Endothelial cell of umbilical vein (primary cell): ENCODE measurements at places on chromosomes 3 and 15. TPM values are rescaled to one million over a fixed set of nuclear protein-coding genes. Genes with fewer than 3 reads are reported as not detected.

DNA sequence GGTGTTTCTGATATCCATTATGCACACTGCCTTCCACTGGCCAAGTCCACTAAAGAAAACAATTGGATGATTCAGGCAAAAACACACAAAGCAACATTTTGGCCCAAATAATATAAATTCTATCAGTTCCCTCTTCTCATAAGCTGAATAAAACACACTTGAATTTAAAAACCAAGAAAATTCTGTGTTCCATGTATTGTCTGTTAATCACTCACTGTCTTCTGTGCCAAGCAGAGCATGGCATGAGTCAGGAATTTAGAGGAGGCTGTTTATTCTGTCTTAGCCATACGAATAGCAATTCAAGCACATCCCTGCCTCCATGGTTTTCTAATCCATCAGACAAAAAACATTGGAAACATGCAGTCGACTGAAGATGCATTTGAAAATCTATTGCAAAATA lies 215.6 kb upstream of the UMPS start:
- no peak for DNase-seq

DNA sequence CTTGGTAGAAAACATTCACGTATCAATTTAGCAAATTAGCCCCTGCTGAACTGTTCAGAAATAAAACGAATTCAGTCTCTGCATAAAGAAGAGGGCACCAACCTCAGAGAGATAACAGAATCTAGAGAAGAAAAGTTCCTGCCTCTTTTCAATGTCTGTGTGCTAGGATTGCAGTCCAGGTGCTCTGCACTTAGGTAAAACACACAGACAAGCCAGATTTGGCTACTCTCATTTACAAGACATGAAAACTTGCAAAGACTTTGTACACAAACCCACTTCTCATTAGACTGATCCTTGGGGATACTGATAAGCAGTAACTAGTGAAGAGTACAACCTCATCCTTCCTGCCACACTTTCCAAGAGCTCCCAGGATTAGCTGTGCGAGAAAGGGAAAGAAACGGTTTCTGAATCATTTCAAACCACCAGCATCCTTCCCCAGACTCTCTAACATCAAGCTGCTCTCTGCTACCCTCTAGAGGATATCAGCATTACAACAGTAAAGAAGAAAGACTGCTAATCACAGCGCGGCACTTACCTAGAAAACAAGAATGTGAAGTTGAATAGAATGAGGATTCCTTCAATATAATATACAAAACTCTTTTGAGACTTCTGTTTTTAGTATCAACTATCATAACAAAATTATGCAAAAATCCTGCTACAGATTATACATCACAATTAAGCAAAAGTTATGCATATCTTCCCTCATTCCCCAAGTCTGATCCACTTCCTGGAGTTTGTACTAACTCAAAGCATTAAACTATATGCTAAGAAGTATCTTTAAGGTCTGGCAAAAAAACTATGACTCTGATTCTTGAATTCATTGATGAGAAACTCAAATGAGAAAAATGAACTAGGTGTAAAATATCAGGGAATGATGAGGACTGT lies 306.4 kb downstream of the MAGI1 start:
- peak; percentile 73 for DNase-seq

- DNase-seq, result no peak
These were observed 19.0 kb downstream of the SPATA12 start for GRCh38 chr3:57079474-57079831.

GP5 gene
- 0.11 TPM in 1 of 2 replicates, not detected in the other for total RNA-seq

DNA sequence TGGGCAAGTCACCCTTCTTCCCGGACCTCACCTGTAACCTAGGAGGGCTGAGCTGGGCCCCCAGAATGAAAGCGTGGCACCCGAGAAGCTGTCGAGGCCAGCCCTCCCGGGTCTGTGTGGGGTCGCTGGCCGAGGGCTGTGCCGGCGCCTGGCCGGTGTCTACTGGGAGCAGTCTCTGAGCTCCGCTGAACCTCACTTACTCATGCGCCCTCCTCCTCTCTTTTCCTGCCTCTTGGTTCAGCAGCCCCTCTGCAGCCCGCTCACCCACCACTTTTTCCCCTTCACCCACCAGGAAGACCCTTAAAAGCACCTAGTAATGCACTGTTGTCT lies 419 bp downstream of the HYKK start:
- DNase-seq, result no peak

DNA sequence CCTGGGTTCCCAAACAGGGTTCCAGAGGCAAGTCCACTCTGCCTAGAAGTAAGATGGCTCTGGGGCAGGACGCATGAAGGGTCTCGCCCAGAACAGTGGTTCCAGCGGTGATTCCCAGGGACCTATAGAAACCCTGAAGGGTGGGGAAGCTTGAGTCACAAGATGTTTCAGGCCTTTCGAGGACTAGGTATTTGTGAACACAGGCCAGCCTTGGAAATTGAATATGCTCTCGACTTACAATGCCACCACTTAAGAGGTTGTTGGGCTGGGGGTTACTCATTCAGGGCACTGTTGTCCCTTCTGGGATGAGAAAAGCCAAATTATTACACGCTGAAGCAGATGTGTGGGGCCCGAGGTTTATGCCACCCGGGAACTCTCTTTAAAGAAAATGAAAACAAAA lies 152.0 kb downstream of the TJP1 start:
- DNase-seq, result no peak

- no peak for DNase-seq
These were observed 538.8 kb upstream of the ZNF717 start for GRCh38 chr3:76324101-76324500.

GRCh38 chr15:58856086-58856485 lies 77.4 kb downstream of the SLTM start:
- no peak for DNase-seq

DNA sequence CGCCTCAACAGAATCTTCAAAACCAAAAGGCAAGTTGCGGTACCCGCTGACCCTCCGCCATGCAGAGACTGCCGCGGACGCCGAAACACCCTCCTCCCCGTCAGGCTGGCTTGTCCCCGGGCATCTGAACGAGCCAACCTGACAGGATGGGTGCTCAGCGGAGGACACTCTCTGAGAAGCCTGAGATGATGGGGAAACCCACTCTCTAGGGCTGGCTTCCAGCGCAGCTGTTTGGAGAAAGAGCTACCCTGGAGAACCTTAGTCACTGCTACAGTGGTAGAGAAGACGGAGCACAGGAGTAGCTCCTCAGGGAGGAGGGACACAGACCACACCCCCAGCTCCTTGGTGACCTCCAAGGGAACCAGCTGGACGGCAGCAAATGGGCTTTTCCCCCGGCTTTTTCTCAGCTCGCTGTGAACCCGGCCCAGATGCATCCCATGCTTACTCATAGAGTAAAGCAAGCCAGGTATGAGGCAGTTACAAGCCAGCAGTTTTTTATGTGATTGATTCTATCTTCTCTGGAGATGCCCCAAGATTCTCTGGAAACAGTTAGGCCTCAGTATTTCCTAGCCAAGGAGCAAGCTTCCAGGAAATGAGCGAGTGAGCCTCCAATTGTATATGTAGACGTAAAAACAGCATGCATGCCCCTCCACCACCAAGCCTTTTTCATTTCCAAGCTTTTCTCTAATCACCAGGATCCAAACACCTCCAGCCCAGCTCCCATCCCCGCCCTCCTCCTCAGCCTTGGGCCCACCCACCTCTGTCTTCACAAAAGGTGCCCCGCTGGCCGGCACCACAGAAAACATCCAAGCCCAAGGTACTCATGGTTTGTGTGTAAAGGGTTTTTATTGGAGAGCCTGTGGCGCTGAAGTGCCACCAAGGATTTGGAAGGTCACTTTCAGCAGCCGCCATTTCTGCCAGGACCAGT lies 38.7 kb downstream of the FAM174B start:
- DNase-seq, result peak; percentile 84

GRCh38 chr15:90562669-90563068 lies 32.9 kb downstream of the CRTC3 start:
- DNase-seq, result no peak

PTH1R gene
- 0.46 and 0.65 TPM in 2 replicates for total RNA-seq

- no peak for DNase-seq
These were observed 447.3 kb downstream of the TAFA4 start for GRCh38 chr3:68485051-68485450.

DNA sequence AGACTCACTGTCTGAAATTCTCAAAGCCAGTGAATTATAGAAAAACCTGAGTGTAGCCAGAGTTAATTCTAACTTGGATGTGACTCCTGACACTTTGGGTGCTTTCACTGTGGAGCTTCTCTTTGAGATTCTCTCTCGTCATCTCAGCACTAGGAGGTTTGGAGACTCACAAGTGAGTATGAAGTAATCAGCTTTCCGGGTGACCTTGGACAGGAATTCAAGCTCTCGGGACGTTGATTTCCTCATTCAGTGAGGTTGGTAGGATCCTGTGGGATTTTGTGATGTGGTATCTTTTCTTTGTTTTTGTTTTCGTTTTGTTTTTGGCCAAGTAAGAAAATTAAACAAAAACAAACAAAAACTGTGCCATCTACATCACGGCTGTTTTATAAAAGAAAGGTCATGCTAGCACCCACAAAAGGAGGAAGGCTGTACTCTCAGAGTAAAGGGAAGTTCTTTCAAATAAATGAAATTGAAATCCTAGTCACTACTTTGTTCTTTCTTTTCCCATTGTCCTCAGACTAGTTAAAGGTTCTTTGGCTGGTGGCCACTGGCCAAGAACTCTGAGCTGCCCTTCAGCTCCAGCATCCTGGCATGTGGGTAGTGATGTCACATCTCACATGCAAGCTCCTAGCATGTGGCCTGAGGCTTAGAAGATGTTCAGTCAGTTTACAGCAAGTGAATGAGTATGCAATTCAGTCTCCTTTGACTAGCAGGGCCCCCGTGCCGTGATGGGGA lies 263.3 kb upstream of the TPM1 start:
- DNase-seq, result peak; percentile 75

KY gene
- total RNA-seq, result not detected in 2 replicates

PPP1R14D gene
- not detected in 2 replicates for total RNA-seq

DNA sequence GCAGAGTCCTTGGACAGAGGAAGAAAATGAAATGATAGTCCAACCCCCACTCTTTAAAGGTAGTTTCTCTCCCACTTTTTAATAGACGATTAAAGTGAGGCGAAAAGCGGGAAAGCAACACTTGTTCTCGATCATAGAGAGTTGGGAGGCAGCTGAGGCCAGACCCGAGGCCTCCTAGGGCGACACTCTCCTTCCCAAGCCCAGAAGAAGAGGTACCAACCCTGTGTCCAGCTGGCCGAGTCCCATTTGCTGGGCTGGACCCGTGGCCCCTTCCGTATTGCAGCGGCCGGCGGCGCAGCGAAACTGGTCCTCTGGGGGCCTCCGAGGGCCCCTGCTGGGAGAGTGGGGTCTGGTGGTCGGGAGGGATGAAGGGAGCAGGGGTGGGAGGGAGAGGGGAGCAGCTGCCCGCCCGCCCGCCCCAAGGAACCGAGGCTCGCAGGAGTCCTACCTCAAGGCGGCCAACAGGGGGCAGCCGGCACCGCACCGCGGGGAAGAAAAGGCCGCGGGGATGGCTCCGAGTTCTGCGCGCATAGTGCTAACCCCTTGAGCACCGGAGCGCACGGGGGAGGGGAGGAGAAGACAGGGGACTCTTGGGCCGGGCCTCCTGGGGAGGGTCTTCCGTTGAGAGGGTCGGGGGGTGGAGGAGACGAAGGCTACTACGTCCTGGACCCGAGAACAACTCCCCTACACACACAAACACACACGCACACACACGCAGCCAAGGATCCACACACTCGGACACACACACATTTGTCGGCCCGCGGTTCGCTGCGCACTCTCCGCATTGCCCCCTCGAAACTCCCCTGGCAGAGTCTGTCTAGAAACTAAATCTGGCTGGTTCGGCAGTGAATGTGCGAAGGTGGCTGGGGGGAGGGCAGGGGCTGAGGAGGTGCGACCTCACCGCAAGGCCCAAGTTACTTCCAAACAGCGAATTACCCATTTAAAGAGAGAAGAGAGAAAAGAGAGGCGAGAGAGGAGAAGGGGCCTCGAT lies 2.0 kb downstream of the WNT5A start:
- peak; percentile 53 for DNase-seq

DNA sequence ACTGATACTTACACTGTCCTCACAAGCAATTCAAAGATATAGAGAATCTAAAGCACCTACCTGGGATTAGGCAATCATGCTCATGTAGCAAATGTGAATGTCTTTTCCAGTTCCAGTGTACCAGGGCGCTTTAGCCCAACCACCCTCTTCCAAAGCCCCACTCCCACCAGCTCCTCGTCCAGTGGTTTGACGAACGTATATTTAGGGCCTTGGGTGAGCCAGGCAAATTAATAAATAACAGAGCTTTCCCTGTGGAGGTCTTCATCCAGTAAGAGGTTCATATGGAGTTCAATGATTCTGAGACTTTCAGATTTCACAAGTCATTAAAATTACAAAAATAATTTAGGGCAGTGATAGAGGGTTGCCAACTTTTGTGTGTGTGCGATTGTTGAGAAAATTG lies 162.3 kb upstream of the C2CD4B start:
- no peak for DNase-seq

DNA sequence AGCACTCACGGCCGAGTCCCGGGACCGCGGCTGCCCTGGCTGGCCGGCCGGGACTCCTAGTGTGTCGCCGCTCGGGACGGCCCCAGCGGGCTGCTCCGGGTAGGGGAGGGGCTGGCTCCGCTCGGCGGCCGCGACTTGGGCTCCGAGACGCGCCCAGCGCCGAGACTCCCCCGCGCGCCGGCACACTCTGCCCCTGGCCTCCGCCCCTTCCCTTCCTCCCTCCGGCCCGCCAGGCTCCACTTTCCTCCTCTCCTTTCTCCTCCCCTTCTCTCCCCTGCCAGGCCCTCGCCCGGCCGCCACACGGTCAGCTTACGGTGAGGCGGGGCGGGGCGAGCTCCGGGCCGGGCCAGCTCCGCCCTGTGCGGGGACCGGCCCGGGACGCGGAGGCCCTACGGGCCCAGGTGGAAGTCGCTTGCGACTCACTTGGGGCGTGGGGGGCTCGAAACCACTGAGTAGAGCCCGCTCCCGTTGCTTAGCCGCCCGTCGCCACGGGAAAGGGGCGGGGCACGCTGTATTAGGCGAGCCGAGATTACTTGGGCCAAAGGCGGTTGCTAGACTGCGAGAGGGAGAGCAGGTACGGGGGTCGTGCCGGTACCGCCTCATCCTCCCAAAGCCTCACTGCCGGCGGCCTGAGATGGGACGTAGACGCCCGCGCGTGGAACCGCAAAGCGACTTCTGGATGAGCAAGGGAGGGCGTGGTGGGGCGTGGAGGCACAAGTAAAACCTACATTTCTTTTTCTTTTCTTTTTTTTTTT lies at the start of gene ITGB5:
ITGB5 (minus strand) TSS at position 189 of the 755 bp plus-strand sequence. CDS start 365 bp downstream, outside the sequence.
- DNase-seq, result peak; percentile 72

GRCh38 chr3:188338086-188338485 lies 184.1 kb downstream of the LPP start:
- no peak for DNase-seq

- no peak for DNase-seq
These were observed 17.2 kb downstream of the CCDC33 start for GRCh38 chr15:74253211-74253921.
